Right lung (tissue), 10 donors: ENCODE measurements at places on chromosomes 16 and 17. TPM values are rescaled to one million over a fixed set of nuclear protein-coding genes. Genes with fewer than 3 reads are reported as not detected.
A peak's percentile ranks its signal among the peaks of the same experiment; 100 is the strongest.

HCRT gene
- polyA plus RNA-seq, result not detected

CAPNS2 gene
- not detected for polyA plus RNA-seq

ADAMTS18 gene
- polyA plus RNA-seq, result 3.0 TPM

- no peak for DNase-seq
Observed at GRCh38 chr17:37752482-37752881, 7.6 kb upstream of the HNF1B start.

DNA sequence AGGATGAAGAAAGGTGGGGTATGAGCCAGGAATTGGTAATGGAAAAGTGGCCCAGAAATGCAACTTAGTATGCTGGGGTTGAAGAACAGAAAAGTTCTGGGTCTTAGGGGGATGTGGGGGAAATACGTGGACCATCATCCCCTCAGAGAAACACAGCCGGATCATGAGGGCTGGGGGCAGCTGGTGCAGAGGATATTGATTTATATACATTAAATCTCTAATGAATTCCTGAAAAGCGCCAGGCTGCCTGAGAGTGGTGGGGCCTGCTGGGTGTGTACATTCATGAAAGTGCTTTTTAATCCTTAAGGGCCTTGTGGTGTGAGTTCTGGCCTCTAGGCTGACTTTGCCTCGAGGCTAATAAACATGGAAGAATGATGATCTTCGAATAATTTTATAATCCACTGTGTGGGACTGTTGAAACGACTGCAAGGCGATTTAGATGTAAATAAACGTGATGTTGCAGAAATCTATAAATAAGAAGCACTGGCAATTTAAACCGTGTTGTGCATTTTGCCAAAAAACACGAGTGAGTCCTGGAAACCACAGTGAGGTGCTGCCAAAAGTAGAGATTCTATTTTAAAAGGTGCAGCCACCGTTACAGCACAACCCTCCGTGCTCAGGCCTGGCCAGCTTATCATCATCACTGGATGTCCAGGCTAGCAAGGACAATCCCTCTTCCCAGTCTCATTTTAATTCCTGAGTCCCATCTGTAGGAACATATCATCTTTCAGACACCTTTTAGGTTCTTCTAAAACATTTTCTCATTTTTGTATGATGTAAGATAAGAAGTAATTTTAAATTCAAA lies 32.1 kb downstream of the PRKAR1A start:
- DNase-seq, result no peak

GRCh38 chr17:53626286-53626685 lies 196.4 kb upstream of the KIF2B start:
- no peak for DNase-seq

DNA sequence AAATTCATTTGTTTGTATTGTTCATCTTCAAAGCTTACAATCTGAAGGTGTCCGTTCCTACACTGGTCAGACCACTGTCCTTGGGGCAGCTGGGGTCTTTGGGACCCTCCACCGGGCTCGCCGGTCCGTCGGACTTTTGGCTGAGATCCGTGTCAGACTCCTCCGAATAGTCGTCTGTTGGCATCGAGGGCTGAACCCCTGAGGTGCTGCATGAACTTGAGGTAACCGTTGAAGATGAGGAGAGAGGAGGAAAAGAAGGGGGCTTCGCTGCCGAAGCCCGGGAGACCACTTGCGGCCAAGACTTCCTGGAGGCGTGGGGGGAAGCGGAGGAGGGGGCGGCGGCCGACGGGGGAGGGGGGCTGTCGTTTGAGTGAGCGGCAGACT lies 260.8 kb downstream of the ZFHX3 start:
- no peak for DNase-seq

DNA sequence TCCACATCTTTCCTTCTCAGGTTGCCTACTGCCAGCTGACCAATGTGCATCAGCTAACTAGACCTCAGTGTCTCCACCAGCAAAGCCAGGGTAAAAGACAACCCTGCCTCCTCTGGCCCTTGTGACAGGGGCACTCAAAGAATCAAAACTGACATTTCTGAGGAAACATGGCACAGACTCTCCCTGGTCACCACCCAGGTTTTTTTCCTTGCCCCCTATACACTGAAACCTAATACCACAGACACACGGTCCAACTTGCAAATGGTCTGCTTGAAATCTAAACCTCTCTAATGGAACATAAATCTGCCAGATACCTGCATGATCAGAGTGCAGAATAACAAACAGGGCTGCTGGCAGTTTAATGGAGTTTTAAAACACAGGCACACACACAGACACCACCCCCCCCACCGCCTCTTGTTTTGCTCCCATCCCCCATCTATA lies 19.5 kb upstream of the CORO6 start:
- no peak for DNase-seq

- DNase-seq, result peak; percentile 42
Observed at GRCh38 chr16:78877114-78877655, 723.4 kb downstream of the MAF start.

DNA sequence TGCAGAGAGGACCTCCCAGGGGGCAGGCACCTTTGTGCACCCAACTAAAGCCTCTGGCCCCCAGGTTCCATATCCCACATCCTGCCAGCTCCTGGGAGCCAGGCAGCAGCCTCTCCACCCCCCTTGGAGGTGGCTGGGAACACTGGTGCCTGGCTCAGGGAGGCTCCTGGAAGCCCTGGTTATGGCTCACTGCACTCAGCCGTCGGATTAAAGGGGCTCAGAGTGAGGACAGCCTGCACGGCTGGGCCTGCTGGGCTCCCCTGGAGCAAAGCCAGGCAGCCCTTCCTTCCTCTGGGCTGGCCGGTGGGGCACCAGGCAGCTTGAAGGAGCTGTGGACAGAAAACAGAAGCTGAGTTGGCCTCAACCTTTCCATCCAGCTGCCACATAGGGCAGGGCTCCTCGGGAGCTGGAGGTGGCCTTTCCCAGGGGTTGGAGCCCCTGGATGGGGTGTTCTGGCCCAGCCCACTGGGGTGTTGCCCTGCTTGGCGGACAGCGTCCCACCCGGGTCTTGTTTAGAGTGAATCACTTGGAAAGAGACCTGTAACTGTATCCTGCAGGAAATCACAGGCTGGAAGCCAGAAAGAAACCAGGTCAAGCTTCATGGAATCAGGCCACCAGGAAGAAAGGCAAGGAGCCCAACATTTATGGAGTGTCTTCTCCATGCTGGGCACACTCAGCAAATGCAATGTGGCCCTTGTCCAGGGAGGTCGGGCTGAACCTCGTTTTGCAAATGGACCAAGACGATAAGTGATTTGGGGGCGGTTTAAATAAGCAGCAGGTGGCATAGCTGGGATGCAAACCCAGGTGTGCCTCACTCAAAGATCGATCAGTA lies 253.3 kb downstream of the SOX9 start:
- DNase-seq, result no peak

- no peak for DNase-seq
Observed at GRCh38 chr17:34401165-34401564, 38.1 kb upstream of the CCL1 start.

DNA sequence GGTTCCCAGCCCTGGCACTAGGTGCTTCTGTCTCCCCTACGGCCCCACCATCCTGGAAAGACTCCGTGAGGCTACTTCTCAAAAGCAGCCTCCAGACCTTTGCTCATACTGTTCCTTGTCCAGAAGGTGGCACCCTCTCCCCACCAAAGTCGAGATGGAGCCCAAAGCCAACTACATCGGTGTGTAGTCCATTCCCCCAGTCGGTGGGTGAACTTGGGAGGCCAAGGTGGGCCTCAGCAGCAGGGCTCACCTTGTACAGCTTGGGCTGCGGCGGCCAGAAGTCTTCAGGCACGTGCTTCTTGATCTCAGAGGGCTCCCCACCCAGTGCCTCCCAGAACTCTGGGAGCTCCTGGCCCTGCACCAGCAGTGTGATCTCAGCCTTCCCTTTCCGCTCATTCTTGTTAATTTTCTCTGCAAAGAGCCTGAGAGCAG lies 10.2 kb downstream of the FLII start:
- no peak for DNase-seq

DNA sequence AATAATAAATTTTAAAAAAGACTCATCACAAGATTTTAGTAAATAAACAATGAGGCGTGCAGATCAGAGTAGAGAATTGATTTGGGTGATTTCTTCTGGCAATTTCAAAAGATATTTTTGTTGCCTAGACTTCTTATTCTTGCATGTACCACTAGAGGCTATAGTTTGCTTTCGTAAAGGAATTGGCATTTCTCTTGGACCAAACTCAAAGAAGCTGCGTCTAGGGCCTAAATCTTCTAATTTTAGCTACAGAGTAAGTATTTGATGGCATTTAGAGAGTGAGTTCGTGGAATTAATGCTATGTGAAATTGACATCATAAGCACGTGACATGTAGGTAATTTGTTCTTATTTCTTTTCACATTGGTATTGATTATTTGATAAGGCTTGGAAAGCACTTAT lies 24.4 kb upstream of the ABCC11 start:
- DNase-seq, result no peak

GRCh38 chr17:82356845-82357355 lies 2.1 kb upstream of the TEX19 start:
- no peak for DNase-seq

DNA sequence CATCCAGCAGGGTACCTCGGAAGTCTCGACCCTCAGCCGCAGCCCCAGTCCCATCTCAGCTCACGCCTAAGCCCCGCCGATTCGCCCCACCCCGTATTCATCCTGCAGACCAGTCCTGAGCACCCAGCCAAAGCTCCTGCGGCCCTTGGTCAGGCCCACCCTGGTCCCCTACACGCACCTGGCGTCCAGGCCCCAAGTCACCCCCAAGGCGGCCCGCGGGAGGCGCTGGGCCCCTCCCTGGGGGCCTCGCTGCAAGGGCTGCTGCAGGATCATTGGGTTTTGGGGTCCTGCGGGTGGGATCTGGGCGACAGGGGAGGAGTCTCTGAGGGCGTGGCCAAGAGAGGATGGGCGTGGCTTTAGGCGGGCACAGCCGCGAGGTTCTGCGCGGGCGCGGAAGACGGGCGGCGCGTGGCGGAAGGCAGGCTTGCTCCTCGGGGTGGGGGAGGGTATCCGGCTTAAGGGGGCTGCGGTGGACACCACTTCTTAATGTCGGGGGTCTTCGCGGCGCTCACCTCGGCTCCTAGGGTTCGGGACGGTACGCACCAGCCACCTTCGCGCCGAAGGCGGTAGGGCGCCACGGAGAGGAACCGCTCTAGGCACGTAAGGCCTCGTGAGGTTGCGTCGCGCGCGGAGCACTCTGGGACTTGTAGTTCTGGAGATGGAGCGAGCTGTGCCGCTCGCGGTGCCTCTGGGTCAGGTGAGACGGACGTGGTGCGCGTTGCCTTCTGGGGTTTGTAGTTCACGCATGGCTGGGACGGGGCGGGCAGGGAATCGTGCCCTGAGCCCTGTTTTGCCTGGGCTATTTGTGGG lies at the start of the genes HCFC1R1 and THOC6:
Gene HCFC1R1 (minus strand): TSS at position 274 of the 810 bp plus-strand sequence. CDS start 1 bp downstream, at position 273.
Gene THOC6 (plus strand): TSS at position 367 of the 810 bp plus-strand sequence. CDS start 292 bp downstream, at position 659.
- peak; percentile 95 for DNase-seq

- DNase-seq, result no peak
Observed at GRCh38 chr16:82063456-82064082, 28.5 kb downstream of the HSD17B2 start.

DNA sequence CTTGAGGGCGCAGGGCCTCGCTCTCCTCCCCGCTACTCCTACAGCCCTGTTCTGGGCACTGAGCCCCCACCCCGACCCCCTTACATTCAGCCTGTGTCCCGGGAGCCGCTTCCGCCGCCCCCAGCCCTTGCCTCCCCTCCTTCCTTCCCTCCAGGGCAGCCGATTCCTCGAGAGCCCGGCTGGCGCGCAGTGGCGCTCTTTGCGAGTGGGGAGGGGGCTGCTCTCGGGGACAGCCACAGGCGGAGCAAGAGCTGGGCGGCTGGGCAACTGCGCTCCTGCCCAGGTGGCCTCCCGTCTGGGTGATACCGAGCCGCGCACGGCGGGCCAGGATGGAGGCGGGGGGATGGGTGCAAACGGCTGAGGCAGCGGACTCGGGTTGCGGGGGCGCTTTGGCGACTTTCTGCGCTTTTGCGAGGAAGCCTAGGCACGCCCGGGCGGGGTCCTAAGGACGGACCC lies 1.2 kb downstream of the MMP15 start:
- DNase-seq, result no peak
